ENCODE measurements at places on chromosomes 11 and 22.
A peak's percentile ranks its signal among the peaks of the same experiment; 100 is the strongest.

DNA sequence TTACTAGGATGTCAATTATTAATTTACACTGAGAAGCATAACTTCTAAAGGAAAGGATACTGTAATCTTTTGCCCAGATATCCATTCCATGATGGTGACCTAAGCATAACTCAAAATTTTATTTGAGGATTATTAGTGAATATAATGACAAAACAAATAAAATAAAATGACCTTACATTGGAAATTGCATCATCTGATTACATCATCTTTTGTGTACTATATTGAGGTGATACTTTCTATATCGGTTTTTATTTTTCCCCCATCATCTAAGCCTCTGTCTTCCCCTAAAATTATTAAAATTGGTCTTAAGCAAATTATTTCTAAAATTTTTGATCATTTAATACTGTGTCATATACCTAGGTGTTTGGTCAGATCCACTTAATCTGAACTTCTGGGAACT is 150.1 kb upstream of the CTSC start:
- no peak for DNase-seq

GRCh38 chr11:13128354-13128753 is 119.2 kb downstream of the RASSF10 start:
- DNase-seq, result no peak

DNA sequence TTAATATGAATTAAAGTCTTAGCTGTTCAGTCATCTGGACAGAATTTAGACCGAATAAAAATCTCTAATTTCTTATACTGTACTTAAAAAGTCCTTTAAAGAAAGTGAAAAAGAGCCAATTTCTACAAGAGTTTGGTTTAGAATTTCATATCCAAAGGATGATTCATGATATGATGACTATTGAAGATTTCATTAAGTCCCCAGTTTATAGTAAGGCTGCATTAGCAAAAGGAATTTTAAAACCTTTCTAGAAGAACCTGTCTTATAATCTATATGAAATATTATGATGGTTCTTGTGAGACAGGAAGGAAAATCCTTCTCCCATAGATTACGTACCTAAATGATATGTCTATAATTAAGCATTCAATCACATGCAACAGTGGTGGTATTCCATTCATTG is 34.8 kb downstream of the TSG101 start:
- no peak for DNase-seq

- DNase-seq, result no peak
Observed at GRCh38 chr11:102974552-102975280, 19.2 kb upstream of the MMP13 start.

- no peak for DNase-seq
Observed at GRCh38 chr11:76131671-76132631, 74.4 kb downstream of the WNT11 start.

GRCh38 chr11:117232092-117232878 is at the start of gene RNF214:
TSS of gene RNF214 (plus strand) at chr11:117232671. CDS start at chr11:117234273, 1,602 bp downstream.
- DNase-seq, result no peak

GRCh38 chr11:34266090-34266912 is 91.5 kb downstream of the ABTB2 start:
- DNase-seq, result peak; percentile 67

DNA sequence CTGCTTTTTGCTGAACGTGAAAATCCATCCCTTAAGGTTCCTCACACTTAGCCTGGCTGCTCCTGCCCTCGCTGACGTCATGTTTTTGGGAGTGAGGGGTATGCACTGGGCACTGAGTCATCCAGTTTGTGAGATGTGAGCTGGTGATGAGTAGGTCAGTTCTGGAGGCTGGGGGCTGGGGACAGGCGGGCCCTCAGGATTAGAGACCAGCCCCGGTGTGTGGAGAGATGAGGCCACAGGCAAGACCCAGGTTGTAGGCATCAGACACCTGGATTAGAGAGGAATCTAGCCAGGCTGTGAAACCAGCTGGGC is 9.2 kb downstream of the KCNC1 start:
- DNase-seq, result no peak

DNA sequence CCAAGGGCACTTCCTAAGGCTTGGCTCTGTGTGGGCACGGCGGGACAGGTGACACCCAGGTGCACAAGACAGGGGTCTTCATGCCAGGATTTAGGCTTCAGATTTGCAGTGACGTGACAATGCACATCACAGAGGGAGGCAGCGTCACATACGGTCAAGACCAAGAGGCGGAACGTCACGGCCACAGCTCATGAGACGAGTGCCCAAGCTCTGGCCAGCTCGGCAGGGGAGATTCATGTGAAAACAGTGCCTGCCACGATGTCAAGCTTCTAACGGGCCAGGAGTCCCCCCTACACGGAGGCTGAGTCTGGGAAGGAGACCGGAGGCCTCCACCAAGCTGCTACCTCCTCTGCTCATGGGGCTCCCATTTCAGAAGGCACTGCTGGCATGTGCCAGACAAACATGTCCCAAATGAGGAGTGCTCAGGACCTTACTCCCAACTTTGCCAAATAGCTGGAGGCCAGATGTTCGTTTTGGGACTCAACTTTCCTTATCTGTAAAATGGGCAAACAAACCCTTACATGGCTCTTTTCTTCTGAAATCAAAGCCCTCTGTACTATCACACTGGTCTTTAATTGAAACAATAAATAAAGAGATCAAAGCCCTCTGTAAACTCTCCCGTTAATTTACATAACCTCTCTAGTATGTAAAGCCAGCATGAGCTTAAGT is 16.6 kb downstream of the VPS37C start:
- no peak for DNase-seq

- no peak for DNase-seq
Observed at GRCh38 chr22:29442976-29443375, 4.6 kb downstream of the RFPL1 start.

GRCh38 chr11:66020618-66021357 is 5.5 kb downstream of the CATSPER1 start:
- DNase-seq, result peak; percentile 34

DNA sequence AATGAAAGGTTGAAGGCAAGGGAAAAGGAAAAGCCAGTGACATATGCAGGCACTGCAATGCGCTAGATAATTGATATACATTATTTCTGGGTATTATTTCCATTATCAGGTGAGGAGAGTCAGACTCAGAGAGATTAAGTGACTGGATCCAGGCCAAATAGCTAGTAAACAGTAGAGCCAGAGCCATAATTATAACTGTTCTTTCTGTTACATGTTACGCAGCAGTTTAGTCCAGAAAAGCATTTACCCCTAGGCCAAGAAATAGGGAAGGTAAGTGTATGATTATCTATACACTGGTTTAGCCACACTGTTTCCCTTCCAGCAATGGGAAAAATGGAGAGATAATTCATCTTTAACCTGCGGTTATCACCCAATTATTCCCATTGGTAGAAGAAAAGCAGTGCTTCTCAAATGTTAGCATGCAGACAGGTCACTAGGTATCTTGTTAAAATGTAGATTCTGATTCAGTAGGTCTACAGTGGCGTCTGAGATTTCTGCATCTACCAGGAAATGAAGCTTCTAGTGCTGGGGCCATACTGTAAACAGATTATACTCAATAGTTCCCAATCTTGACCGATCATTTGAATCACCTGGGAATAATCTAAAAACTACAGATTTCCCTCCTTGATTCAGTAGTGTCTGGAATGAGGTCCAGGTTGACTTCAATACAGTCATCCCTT is 69.4 kb downstream of the RBFOX2 start:
- no peak for DNase-seq

DNA sequence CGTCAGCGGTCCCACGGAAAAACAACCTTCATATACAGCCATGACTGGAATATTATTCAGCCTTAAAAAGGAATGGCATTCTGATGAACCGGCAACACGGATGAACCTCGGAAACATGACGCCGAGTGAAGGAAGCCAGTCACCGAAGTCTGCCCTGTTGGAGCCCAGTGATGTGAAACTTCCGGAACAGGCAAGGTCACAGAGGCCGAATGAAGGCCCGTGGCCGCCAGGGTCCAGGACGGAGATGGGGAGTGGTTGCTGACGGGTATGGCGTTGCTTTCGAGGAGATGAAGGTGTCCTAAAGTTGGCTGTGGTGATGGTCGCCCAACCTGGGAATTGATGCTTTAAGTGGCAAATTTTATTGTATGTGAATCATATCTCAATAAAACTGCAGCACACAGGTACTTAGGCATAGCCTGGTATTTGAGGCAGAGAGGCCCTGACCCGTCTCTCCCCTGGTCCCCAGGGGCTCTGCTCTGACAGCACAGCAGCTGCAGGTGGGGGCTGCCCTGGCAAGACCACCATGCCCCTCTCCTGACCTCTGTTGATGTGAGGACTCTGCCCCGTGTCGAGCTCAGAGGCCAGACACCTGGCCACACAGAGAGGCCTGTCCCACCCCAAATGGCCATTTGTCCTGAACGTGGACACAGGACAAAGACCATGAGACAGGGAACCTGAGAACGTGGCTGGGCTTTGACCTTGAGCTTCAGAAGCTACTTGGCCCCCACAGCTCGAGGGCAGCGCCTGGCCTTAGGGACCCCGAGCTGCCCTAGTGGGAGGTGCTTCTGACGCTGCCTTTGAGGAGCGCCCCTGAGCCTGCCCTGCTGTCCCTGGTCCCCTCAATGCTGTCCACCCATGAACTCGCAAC is 1090.8 kb downstream of the BRD1 start:
- no peak for DNase-seq

DNA sequence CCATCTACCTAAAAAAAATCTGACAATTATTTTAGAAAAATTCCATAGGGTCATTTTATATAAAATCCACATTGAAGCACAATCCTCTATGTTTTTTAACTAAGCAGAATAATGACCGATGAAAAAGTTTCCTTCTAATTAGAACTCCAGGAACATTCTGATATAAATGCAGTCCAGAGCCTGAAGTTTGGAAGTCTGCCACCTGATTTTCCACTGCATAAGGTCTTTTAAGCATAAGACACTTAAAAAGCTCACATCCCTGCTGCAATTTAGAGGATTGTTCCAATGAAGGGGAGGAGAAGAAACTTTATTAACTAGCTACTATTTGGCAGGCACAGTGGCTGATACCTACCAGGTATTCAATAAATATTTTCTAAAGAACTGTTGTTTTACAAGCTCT is 570.3 kb upstream of the ANO5 start:
- no peak for DNase-seq

GRCh38 chr22:17119481-17120202 is 1.5 kb downstream of the TMEM121B start:
- DNase-seq, result no peak

GRCh38 chr11:14643697-14644225 is at the start of gene PDE3B:
TSS of gene PDE3B (plus strand) at chr11:14643804. CDS start at chr11:14644076, 272 bp downstream.
- no peak for DNase-seq

- no peak for DNase-seq
Observed at GRCh38 chr11:9600644-9601036, 27.2 kb downstream of the WEE1 start.

DNA sequence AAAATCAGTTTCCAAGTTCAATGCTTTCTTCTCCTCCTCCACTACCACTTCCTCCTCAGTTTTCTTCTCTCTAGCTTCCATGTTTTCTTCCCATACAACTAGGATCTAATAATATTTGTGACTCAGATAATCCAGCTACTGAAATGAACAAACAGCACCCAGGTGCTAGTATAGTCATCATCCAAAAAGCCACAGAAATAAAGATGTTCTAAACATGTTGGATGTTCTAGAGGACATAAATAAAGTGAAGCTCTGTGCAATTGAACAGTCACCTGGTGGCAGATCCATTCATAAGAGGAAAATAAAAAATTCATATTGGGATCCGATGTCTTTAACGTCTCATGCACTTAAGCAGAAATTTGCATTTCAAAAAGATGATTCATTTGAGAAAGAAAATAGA is 142.8 kb downstream of the ENTHD1 start:
- no peak for DNase-seq

DNA sequence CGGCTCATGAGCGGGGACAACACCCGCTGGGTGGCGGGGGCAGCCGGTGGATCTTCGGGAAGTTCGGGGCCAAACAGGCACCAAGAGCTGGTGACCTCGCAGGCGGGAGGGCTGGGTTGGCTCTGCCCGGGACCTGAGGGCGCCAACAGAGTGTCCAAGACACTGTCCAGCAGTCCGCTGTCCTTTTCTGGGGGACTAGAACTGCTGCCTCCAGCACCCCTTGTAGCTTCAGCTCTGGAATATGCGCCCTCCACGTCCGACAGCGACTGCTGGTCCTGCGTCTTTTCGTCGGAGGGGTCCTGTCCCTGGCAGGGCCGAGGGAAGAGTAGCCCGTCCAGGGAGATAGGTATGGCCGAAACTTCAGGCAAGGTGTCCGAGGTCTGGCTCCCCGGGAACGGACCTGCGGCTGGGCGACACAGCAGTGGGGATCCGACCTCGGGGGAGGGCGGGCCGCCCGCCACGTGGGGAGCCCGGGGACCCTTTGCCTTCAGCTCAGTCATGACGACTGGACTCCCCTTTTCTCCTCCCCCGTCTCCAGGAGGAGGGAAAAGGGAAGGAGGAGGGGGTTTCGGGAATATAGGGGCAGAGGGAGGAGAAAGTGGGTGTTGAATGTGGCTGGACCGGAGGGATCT is 926 bp downstream of the PGR start:
- DNase-seq, result no peak

- DNase-seq, result no peak
Observed at GRCh38 chr11:114399490-114400215, 658 bp downstream of the C11orf71 start.

- DNase-seq, result no peak
Observed at GRCh38 chr22:37234736-37235711, 9.0 kb downstream of the RAC2 start.

DNA sequence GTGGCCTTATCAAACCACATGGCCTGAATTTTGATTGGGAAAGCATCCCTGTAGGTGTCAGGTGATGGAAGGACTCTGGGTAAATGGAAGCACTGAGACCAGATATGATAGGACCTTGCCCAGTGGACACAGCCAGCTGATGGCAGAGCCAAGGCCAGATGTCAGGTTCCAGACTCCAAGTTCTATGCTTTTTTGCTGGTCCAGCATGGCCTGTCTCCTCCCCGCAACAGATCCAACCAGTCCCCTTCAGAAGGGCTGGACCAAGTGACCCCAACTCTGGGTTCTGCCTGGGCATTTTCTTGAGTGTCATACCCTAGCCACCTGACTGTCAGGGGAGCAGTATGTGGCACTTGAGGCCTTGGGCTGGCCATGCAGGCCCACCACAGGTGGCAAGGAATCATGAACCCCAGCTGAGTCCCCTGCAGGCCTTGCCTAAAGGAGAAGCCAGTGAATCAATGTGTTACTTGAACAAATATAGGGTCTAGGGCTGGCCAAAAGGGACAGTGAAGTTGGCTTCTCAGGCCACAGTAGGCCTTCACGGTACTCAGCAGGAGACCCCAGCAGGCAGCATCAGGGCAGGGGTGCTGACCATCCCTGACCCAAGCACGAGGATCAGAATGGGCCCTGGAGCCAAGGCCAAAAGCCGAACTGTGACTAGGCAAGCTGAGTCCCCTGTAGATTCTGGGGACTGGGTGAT is 27.1 kb downstream of the KCNQ1OT1 start:
- DNase-seq, result no peak

GRCh38 chr11:91871791-91872190 is 352.8 kb upstream of the FAT3 start:
- DNase-seq, result no peak

GRCh38 chr11:2114430-2115241 is 24.6 kb downstream of the IGF2 start:
- no peak for DNase-seq

GRCh38 chr22:33653532-33654063 is 266.7 kb downstream of the LARGE1 start:
- no peak for DNase-seq

GRCh38 chr11:91296629-91297028 is 928.0 kb upstream of the FAT3 start:
- no peak for DNase-seq
